PC-9 (cell line): ENCODE measurements at places on chromosomes 11 and 22. TPM values are rescaled to one million over a fixed set of nuclear protein-coding genes. Genes with fewer than 3 reads are reported as not detected.

The GNG3 gene
- 0.57 TPM in 1 of 2 replicates, not detected in the other for total RNA-seq

The PRODH gene
- 1.1 and 4.3 TPM in 2 replicates for total RNA-seq

The NUDT8 gene
- 25.5 and 33.3 TPM in 2 replicates for total RNA-seq

GRCh38 chr11:40732132-40732531 is 727.3 kb downstream of the LRRC4C start:
- H3K36me3 ChIP-seq, result no peaks in the 10 kb centered on the region
- H3K4me3 ChIP-seq, result no peak overlapping the region
- no peak overlapping the region for H3K27ac ChIP-seq
- no peak for DNase-seq
- H3K4me1 ChIP-seq, result no peaks in the 10 kb centered on the region

The EHF gene
- total RNA-seq, result 85.7 and 118 TPM in 2 replicates

DNA sequence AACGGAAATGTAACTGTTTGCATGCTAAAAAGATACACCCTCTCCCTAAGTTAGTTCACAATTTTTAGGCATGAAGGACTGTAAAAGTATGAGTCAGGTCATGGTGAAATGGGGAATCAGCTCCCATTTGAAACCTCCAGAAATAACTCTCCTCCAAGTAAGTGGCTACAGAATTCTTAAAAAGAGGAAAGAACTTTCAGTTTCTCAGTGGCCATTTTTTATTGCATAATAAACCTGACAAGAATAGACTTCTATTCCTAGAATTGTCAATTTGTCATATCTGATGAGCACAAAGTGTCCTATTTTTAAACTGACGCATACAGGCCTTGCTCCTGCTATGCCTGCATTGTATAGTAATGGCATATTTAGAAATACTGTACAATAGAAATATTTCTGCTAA is 612.2 kb downstream of the CNTN5 start:
- H3K27ac ChIP-seq, result no peak overlapping the region
- DNase-seq, result no peak
- H3K4me3 ChIP-seq, result no peak overlapping the region
- no peaks in the 10 kb centered on the region for H3K36me3 ChIP-seq

GRCh38 chr11:20488352-20488751 is 100.8 kb downstream of the PRMT3 start:
- H3K27ac ChIP-seq, result no peak overlapping the region
- H3K4me1 ChIP-seq, result no peaks in the 10 kb centered on the region
- no peaks in the 10 kb centered on the region for H3K27me3 ChIP-seq
- H3K4me3 ChIP-seq, result no peak overlapping the region
- H3K36me3 ChIP-seq, result no peaks in the 10 kb centered on the region

The ARHGAP8 gene
- 114 and 130 TPM in 2 replicates for total RNA-seq

The GAL3ST1 gene
- total RNA-seq, result 0.52 TPM in 1 of 2 replicates, not detected in the other

GRCh38 chr11:124879493-124880289 is 14.5 kb downstream of the ROBO3 start:
- no peaks in the 10 kb centered on the region for H3K4me1 ChIP-seq
- H3K36me3 ChIP-seq, result no peaks in the 10 kb centered on the region
- H3K27me3 ChIP-seq, result peaks cover 43% of the 10 kb centered on the region
- DNase-seq, result no peak

GRCh38 chr11:84905411-84905810 is 721.7 kb downstream of the DLG2 start:
- no peak for DNase-seq
- no peak overlapping the region for H3K27ac ChIP-seq
- no peak overlapping the region for H3K4me3 ChIP-seq
- no peaks in the 10 kb centered on the region for H3K27me3 ChIP-seq
- no peaks in the 10 kb centered on the region for H3K4me1 ChIP-seq

The MMP12 gene
- not detected in 2 replicates for total RNA-seq

The OR5T1 gene
- total RNA-seq, result not detected in 2 replicates

- H3K27ac ChIP-seq, result no peak overlapping the region
- no peaks in the 10 kb centered on the region for H3K27me3 ChIP-seq
- H3K4me1 ChIP-seq, result peaks cover 43% of the 10 kb centered on the region
These were observed 53.6 kb downstream of the PTPRJ start for GRCh38 chr11:48033918-48034341.

DNA sequence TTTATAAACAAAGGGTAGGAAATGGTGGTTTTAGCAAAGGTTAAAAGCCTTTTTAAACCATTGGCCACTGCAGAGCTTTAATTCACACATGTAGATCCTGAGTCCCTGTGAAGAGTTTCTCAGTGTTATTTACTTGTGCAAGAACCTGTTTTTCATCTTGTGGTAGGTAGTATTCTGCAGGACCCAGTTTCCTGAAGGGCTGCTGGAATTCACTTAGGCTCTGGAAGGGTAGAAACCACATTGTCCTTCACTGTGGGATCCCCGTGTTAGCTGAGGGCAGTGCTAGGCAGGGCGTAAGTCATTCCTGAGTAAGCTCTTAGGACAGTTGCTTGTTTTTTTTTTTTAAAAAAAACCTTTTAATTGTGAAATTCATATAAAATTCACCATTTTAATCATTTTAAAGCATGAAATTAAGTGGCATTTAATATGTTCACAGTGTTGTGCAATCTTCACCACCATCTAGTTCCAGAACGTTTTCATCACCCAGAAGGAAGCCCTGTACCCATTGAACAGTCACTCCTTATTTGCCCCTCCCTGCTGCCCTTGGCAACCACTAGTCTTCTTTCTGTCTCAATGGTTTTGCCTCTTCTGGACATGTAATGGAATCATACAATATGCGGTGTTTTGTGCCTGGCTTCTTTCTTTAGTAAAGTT is 77.7 kb downstream of the C22orf31 start:
- no peak for DNase-seq
- H3K27me3 ChIP-seq, result no peaks in the 10 kb centered on the region
- H3K27ac ChIP-seq, result no peak overlapping the region
- peaks cover 12% of the 10 kb centered on the region for H3K36me3 ChIP-seq
- no peak overlapping the region for H3K4me3 ChIP-seq

DNA sequence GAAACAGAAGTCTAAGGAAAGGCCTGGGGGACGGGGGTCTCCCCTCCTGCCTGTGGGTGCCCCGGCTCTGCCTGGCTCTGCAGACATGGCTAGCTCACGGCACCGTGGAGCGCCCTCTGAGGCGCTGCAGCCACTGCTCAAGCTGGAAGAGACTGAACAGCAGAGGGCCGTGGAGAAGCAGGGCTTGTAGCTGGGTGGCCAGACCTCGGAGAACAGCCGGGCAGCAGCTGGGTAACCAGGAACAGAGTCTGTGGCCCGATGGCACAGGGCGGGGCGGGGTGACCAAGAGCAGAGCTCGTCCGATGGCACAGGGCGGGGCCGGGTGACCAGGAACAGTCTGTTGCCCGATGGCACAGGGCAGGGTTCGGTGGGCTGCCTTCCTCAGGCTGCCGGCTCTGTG is 18.1 kb downstream of the RNH1 start:
- no peaks in the 10 kb centered on the region for H3K36me3 ChIP-seq
- no peak overlapping the region for H3K27ac ChIP-seq

The C1QTNF6 gene
- 72.2 and 85.9 TPM in 2 replicates for total RNA-seq

The SLC22A25 gene
- not detected in 2 replicates for total RNA-seq

- no peak overlapping the region for H3K4me3 ChIP-seq
- no peak overlapping the region for H3K27ac ChIP-seq
- H3K4me1 ChIP-seq, result no peaks in the 10 kb centered on the region
These were observed 209.6 kb upstream of the NTM start for GRCh38 chr11:131160846-131161245.

DNA sequence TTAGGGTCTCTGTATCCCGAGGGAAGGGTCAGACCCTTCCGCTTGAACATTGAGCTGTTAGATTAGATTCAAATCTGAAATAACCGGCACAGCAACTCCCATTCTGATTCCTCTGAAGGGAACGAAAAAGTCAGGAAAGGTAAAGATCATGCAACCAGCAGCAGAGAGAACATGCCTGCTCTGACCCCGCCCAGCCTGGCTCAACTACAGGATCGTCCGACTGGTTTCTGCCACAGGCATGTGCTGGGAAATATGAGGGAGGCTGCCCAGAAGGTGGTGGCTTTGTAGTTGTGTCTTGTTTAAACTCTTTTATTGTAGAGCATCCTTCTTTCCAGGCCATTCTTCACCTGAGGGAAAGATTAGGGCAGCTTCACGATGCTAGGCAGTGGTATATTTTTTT is 5.0 kb upstream of the MTNR1B start:
- DNase-seq, result peak; percentile 36
- no peaks in the 10 kb centered on the region for H3K4me1 ChIP-seq
- no peaks in the 10 kb centered on the region for H3K36me3 ChIP-seq
- H3K27ac ChIP-seq, result no peak overlapping the region
- H3K4me3 ChIP-seq, result no peak overlapping the region
- no peaks in the 10 kb centered on the region; the same call in 1 of the 2 replicates for H3K27me3 ChIP-seq

- no peaks in the 10 kb centered on the region for H3K27me3 ChIP-seq
- no peak overlapping the region for H3K4me3 ChIP-seq
- H3K27ac ChIP-seq, result no peak overlapping the region
- DNase-seq, result no peak
- H3K36me3 ChIP-seq, result no peaks in the 10 kb centered on the region
- H3K4me1 ChIP-seq, result peaks cover 11% of the 10 kb centered on the region; the same call in 1 of the 2 replicates
These were observed 195.1 kb upstream of the PLET1 start for GRCh38 chr11:112455791-112456190.

The TRIM49D2 gene
- total RNA-seq, result not detected in 2 replicates

The RAB36 gene
- total RNA-seq, result 5.8 and 6.8 TPM in 2 replicates

GRCh38 chr11:128890543-128891368 is at the start of gene KCNJ5:
Gene KCNJ5 (plus strand): TSS chr11:128891356. CDS start chr11:128911274, 19,918 bp downstream.
- peak within 1 kb of the TSS; percentile 39; the same call in 1 of the 2 replicates for H3K4me3 ChIP-seq
- H3K36me3 ChIP-seq, result no peaks in the 10 kb centered on the region
- H3K4me1 ChIP-seq, result no peaks in the 10 kb centered on the region
- H3K27ac ChIP-seq, result no peak within 1 kb of the TSS
- peak; percentile 32 for DNase-seq

- no peaks in the 10 kb centered on the region for H3K27me3 ChIP-seq
- no peak overlapping the region for H3K27ac ChIP-seq
- H3K36me3 ChIP-seq, result no peaks in the 10 kb centered on the region
- H3K4me3 ChIP-seq, result no peak overlapping the region
These were observed 120.8 kb downstream of the KCNQ1 start for GRCh38 chr11:2565447-2566222.

DNA sequence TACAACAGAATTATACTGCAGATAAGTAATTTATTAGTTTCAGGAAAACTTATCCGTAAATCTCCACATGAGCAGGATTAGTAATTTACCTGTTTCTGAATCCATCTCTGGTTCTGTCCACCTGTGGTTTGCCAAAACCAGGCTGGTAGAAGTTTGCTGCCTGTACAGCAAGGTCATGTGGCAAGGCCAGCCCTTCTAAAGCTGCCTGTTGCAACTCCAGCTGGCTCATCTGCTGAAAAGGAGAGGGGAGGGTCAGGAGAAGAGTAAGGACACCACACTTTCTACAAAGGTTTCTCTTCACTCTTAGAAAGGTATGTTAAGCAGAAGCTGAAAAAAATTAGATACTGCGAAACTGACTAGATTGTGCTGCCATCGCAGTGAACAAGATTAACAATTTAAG is 42.3 kb downstream of the EIF4ENIF1 start:
- H3K4me1 ChIP-seq, result no peaks in the 10 kb centered on the region
- H3K27ac ChIP-seq, result no peak overlapping the region
- no peak overlapping the region for H3K4me3 ChIP-seq
- no peaks in the 10 kb centered on the region for H3K36me3 ChIP-seq

The FRMD8 gene
- total RNA-seq, result 32.4 and 48.9 TPM in 2 replicates

The SOX10 gene
- not detected in 2 replicates for total RNA-seq

DNA sequence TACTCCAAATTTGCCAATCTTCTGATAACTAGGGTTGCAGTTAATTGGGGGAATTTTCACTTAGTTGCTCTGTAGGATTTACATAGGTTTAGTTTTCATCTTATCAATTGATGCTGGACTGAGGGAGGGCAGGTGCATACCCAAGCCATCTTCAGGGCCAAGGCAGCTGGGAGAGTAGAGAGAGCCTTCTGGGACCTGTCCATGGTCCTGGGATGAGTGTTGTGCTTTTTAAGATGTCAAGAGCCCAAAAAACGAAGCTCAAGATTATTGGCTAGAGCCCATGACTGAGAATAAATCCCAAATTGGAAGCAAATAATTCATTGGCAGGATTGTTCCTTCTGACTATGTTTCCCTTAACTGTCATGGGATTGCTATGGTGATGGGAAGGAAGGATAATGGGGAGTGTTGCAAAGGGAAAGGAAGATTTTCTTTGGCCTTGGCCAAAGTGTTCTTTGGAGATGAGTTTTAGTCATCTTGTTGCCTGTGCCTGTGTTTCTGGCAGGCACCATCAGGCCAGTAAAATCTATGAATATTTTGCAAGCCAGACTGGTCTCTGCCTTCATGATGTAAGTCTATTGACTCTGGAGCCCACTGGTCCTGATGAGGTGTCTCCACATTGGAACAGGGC is 4.5 kb downstream of the SLC22A6 start:
- peaks cover 92% of the 10 kb centered on the region for H3K27me3 ChIP-seq
- H3K4me3 ChIP-seq, result no peak overlapping the region
- H3K4me1 ChIP-seq, result no peaks in the 10 kb centered on the region
- H3K27ac ChIP-seq, result no peak overlapping the region

The GGTLC2 gene
- not detected in 2 replicates for total RNA-seq

- no peaks in the 10 kb centered on the region for H3K36me3 ChIP-seq
- no peak overlapping the region for H3K4me3 ChIP-seq
- no peak overlapping the region for H3K27ac ChIP-seq
These were observed 55.9 kb downstream of the BTG4 start for GRCh38 chr11:111456086-111456858.

The DRD4 gene
- total RNA-seq, result 0.35 and 1.4 TPM in 2 replicates

GRCh38 chr11:70522309-70522592 is 123.9 kb downstream of the CTTN start:
- no peaks in the 10 kb centered on the region for H3K36me3 ChIP-seq
- H3K4me3 ChIP-seq, result no peak overlapping the region
- H3K27me3 ChIP-seq, result no peaks in the 10 kb centered on the region
- no peak overlapping the region for H3K27ac ChIP-seq
- no peak for DNase-seq

The C11orf52 gene
- 2.9 and 6.4 TPM in 2 replicates for total RNA-seq

GRCh38 chr11:94814272-94814976 is 46.3 kb downstream of the AMOTL1 start:
- H3K36me3 ChIP-seq, result peaks cover 75% of the 10 kb centered on the region
- no peaks in the 10 kb centered on the region for H3K4me1 ChIP-seq
- no peak overlapping the region for H3K27ac ChIP-seq
- H3K27me3 ChIP-seq, result no peaks in the 10 kb centered on the region
- H3K4me3 ChIP-seq, result 0 out of 2 replicates have a peak overlapping the region, but pooled peaks have one; percentile 13
- no peak for DNase-seq

- H3K27me3 ChIP-seq, result no peaks in the 10 kb centered on the region
- DNase-seq, result no peak
- peaks cover 10% of the 10 kb centered on the region; the same call in 1 of the 2 replicates for H3K4me1 ChIP-seq
- no peaks in the 10 kb centered on the region for H3K36me3 ChIP-seq
- H3K27ac ChIP-seq, result no peak overlapping the region
These were observed 3.6 kb downstream of the MMP1 start for GRCh38 chr11:102794382-102794781.

DNA sequence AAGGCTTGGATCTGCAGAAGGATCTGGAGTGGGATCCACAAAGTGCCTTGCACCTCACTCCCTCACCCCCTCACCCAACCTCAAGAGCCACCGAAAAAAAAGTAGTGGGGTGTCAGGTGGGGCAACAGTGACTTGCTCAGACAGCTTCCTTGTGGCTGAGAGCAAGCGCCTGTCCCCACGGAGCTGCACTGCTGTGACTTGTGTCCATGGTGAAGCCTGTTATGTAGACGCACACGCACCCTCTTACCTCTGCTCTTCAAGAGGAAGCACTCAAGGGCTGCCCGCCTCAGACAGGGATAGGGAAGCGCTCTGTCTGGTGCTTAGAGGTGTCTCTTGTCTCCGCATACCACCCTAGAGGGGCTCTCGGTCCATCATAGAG is 1.2 kb downstream of the DRD2 start:
- H3K4me1 ChIP-seq, result no peaks in the 10 kb centered on the region
- H3K27ac ChIP-seq, result no peak overlapping the region
- H3K36me3 ChIP-seq, result no peaks in the 10 kb centered on the region
- H3K27me3 ChIP-seq, result peaks cover 59% of the 10 kb centered on the region

The GRAP2 gene
- not detected in 2 replicates for total RNA-seq

The INCENP gene
- total RNA-seq, result 122 and 154 TPM in 2 replicates
